ENCODE measurements at places on chromosomes 11 and 22.

GRCh38 chr11:45247433-45247832 is 38.7 kb downstream of the SYT13 start:
- ATAC-seq: no peak

DNA sequence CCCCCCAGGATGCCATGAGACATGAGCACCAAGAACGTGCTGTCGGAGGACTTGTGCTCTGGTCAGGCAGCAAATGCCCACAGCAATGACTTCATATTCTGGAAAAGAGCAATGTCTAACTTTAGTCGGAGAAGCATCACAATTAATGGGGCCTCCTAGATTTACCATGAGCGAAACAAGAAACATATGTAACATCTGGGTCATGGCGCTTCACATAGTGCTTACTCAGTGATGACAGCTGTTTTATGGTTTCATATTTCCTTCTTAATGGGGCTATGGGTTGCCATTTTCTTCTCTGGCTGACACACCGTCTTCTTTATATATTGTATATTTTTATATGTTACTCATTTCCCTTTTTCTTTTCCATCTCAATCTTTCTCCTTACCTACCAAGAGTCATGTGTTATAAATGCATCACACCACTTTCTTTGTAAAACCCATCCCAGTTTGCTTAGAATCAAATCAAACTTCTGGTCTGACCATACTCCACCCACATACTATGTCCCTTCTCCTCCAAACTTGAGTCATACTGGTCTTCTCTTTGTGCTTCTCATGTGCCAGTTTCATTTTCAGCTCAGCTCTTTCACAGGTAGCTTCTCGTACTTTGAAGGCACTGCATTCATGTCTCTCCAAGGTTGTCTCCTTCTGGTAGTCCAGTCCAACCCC is 9.4 kb upstream of the CASP12 start:
- no peak for ATAC-seq

GRCh38 chr22:33326540-33327295 is 268.5 kb upstream of the SYN3 start:
- ATAC-seq: no peak

DNA sequence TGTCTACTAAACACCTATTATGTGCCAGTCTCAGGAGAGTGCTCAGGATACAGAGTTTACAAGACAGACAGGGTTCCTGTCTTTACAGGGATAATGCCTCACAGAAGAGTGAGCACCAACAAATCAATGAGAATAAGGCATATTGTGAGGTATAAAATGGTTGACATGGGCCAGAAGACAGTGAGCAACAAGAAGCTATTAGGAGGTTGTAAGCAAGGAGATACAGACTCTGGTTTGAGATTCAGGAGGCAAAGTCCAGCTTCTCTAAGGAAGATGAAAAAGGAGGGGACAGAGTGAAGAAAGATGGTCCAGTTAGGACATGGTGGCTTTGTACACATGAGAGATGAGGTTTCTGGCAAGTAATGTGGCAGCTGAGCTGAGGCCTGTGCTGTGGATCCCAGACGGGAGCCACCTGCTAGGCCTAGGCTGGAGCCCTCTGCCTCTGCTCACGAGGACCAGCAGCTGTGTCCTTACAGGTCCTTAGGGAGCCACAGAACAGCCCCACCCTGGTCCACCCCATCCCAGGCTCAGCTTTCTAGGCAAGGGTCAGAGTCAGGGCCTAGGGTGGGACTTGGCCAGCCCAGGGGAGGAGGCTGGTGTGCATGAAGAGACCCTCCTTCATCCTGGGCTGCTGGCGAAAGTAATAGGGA is 110.5 kb downstream of the ZNF280B start:
- peak; percentile 86 for ATAC-seq

DNA sequence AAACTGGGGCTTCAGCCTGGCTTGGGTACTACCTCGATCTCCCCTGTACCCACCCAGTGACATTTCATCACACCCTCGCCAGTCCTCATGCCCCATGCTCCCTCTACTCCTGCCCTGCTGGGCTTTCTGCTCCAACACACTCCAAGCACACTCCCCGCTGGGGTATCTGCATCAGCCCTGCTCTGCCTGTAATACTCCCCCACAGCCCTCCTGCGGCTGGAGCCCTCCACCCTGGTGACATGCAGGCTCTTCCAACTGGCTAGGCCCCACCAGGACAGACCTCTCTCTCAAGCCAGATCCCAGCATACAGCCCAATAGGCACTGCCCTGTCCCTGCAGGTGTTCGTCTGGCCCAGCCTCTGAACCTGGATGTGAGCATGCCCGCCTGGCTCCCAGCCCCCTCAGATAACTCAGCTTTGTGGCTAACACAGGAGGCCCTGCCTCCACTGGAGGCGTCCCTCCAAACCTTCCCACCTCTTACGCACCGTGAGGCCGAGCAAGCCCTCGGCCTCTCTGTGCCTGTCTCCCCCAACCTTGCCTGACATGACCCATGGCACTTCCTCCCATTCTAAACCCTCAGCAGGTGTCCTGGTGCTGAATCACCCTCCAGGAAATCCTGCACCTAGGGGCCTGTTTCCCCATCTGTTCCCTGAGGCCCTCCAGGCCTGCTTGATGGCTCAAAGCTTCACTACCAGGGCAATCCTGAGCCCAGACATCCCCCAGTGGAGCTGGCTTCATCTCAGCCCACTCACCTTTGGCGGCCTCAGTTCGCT is 33.5 kb upstream of the TXNRD2 start:
- ATAC-seq: no peak

GRCh38 chr11:12669930-12670329 is 4.3 kb upstream of the TEAD1 start:
- ATAC-seq: no peak

DNA sequence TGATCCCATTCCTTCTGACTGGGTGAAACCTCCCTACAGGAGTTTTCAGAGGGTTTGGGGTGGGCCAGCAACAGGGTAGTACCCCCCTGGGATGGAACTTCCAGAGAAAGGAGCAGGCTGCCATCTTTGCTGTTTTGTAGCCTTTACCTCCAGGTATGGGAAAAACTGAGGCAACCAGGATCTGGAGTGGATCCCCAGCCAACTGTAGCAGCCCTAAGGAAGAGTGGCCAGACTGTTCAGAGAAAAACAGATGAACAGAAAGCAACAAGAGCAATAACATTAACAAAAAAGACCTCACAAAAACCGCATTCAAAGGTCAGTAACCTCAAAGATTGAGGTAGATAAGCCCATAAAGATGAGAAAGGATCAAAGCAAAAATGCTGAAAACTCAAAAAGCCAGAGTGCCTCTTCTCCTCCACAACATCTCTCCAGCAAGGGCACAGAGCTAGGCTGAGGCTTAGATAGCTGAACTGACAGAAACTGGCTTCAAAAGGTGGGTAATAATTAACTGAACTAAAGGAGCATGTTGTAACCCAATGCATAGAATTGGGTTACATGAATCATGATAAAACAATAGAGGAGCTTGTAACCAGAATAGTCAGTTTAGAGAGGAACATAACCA is 1288.6 kb upstream of the CNTN5 start:
- ATAC-seq: no peak

- ATAC-seq: peak; percentile 23
Measured at GRCh38 chr22:41526830-41527799, 17.2 kb downstream of the POLR3H start.

DNA sequence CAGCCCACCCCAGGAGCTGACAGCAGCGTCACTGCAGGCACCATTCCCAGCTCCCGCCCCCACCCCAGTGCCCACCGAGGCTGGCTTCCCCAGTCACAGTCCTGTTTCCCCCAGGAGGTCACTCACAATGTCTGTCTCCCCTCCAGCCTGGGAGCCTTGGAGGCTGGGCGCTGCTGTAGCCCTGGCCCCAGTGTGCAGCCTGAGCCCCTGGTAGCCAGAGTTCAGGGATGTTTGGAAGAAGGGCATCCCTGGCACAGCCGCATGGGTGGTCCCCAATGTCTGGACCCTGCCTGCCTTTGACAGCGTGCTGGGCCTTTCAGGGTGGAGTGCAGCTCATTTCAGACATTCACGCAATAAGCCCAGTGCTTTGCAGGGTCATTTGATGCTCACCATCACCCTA is 4.3 kb downstream of the CAPN5 start:
- ATAC-seq: no peak

GRCh38 chr22:25169278-25170031 is 30.2 kb upstream of the CRYBB3 start:
- no peak for ATAC-seq

GRCh38 chr11:75442161-75442885 is 9.3 kb upstream of the KLHL35 start:
- no peak for ATAC-seq

All from gastroesophageal sphincter (tissue), 4 donors.